Breast epithelium (tissue), 4 donors: ENCODE measurements at places on chromosomes 1 and 21. TPM values are rescaled to one million over a fixed set of nuclear protein-coding genes. Genes with fewer than 3 reads are reported as not detected.

Gene SMIM1
- total RNA-seq, result 4.6 TPM

Gene SLAMF6
- 3.2 TPM for total RNA-seq

Gene INKA2
- 4.6 TPM for total RNA-seq

DNA sequence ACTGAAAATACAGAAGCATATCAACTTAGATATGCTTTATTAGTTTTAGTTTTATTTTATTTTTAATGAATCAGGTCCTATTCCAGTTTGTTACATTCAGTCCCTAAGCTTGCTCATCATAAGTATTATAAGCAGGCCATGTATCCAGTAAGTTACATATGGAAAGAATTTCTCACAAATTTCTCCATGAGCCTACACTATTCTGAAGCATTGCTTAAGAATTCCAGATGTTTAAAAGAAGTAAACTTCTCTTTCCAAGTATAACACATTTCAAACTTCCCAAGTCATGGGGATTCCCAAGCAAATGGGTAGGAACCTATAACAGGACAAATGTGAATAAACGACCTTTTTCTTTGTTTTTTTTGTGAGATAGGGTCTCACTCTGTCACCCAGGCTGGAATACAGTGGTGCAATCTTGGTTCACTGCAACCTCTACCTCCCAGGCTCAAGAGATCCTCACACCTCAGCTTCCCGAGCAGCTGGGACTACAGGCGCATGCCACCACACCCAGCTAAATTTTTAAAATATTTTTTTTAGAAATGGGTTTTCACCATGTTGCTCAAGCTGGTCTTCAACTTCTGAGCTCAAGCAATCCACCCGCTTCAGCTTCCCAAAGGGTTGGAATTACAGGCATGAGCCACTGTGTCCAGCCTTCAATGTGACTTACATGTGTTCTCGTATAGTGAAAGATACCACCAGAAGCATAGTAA, 39.0 kb downstream of the ST7L start:
- DNase-seq, result no peak

Gene ADORA1
- 14.5 TPM for total RNA-seq

Gene SYNC
- 24.2 TPM for total RNA-seq

DNA sequence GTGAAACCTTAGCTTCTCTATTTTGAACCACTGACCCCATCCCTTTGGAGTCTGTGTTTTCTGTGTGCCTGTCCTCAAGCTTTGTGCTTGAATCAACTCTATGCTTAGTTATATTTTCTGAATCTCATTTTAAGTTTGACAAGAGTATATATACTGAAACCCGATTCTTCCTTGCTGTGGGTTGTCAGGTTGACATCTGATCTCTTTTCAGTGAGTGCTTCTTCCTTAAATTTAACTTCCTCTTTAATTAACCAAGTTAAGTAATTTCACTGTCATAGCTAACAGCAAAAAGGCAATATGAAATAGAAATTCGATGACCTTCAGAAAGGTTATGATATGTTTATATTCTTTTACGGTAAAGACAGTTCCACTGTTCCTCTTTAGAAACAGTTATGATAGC, 69.4 kb downstream of the C1orf21 start:
- no peak for DNase-seq

DNA sequence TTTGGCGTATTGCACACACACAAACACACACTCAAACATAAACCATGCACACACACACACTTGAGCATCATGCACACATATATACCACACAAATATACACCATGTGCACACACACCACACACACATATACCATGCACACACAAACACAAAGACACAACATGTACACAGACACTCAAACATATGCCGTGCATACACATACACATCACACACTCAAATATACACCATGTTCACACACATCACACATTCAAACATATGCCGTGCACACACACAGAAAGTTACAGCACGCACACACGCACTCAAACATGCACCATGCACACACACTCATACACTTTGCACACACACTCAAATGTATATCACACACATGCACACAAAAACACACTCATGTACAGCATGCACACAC, 361.5 kb downstream of the CAMTA1 start:
- DNase-seq, result no peak

DNA sequence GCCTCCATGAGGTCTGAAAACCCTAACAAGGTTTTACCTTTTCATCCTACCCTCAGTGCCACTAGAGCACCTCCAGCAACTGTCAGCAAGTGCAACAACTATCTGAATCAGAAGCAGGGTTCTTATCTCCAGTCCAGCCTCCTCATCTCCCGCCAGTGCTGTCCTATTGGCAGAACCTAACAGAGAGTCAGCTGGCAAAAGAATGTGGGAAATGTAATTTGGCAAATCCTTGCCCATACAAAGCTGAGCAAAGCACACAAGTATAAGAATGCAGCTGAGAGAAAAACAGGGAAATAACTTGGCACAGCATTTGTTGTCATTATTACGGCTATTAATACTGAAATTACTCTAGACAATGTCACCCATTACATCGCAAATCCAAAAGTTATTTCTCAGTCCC, 124.2 kb downstream of the ATP6V1G3 start:
- DNase-seq, result no peak

Gene KCNK1
- 0.96 TPM for total RNA-seq

Gene AXDND1
- 1.8 TPM for total RNA-seq

- DNase-seq, result no peak
Measured at GRCh38 chr1:30740251-30741238, 17.0 kb downstream of the LAPTM5 start.
